ENCODE measurements at places on chromosomes 1 and 21.

DNA sequence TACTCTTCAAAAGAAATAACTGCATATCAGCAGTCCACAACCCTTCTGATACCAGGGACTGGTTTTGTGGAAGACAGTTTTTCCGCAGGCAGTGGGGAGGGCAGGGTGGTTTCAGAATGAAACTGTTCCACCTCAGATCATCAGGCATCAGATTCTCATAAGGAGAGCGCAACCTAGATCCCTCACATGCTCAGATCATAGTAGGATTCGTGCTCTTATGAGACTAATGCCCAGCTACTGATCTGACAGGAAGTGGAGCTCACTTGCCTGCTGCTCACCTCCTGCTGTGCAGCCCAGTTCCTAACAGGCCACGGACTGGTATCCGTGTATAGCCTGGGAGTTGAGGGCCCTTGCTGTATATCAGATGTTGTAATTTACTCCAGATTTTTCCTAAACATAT lies 11.5 kb downstream of the RO60 start:
- DNase-seq: no peak

DNA sequence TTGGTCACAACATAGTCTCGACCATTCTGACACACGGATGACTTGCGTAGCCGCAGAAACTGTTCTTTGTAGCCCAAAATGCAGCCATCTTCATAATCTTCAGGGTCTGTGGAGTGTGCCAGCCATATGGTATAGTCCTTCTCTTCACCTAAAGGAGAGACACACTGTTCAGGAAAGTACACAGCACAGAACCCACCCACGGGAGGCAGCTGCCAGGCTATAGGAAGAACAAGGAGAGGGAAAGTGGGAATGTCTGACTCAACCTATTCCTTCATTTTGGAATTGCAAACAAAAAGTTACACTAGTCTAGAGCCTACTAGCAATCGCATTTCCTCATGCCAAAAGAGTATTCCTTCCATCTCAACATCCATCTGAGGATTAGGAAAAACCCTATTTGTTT lies 16.2 kb upstream of the MYBPHL start:
- no peak for DNase-seq

DNA sequence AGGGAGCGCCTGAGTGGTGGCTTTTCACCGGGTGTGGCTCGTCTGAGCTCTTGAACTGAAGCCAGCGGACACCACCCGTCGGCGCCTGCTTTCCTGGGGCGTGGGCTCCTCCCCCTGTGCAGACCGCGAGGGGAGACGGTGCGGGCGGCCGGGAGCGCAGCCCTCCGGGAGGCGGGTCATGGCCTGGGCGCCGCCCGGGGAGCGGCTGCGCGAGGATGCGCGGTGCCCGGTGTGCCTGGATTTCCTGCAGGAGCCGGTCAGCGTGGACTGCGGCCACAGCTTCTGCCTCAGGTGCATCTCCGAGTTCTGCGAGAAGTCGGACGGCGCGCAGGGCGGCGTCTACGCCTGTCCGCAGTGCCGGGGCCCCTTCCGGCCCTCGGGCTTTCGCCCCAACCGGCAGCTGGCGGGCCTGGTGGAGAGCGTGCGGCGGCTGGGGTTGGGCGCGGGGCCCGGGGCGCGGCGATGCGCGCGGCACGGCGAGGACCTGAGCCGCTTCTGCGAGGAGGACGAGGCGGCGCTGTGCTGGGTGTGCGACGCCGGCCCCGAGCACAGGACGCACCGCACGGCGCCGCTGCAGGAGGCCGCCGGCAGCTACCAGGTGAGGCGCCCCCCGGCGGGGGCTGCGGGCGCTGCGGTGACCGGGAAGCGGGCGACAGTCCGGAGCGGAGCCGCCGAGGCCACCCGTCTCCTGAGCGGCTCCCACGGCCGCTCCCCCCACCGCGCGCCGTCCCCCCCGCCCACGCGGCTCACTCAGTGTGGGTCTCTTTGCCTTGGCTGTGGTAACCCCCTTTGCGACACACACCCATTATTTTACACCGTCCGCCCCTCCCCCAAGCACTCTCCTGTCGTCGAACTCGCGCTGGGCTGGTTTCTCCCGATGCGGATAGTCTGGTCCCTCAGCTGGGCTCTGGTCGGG lies at the start of gene TRIM58:
Gene TRIM58 (plus strand): TSS at position 119 of the 916 bp plus-strand sequence. CDS start 60 bp downstream, at position 179.
- DNase-seq: no peak

DNA sequence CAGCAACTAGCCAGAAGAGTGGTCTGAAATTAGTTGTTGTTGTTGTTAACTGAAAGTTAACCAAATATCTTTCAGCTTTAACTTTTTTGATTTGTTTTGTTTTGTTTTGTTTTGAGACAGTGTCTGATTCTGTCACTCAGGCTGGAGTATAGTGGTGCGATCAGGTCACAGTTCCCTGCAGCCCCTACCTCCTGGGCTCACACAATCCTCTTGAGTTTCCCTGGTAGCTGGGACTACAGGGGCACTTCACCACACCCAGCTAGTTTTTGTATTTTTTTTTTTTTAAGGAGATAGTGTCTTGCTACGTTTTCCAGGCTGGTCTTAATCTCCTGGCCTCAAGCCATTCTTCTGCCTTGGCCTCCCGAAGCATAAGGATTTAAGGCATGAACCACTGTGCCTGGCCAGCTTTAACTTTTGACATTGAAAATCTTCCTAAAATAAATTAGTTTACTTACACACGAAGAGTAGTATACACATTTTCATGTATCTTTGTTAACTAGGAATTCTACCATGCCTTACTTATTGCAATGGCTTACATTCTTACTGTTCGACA lies 45.0 kb downstream of the GNG12 start:
- DNase-seq: no peak

DNA sequence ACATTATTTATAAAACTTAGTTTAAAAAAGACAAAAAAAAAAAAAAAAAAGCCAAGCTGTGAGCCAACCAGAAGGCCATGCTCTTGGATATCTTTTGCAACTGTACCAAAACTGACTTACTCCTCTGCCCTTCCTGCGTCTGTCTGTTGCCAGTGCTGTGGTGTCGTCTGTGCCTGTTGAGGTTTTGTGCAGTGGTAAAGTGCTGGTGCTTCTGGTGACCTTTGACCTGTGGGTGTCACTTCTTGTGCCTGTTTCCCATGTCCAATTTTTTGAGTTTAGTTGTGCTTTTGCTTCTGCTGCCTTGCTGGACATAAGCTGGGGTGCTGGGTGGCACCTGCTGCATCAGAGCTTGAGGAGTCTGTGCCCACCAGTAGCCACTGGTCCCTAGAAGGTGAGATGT lies 41.4 kb downstream of the RNF187 start:
- no peak for DNase-seq

GRCh38 chr1:183313063-183313462 lies 105.1 kb downstream of the NMNAT2 start:
- DNase-seq: no peak

DNA sequence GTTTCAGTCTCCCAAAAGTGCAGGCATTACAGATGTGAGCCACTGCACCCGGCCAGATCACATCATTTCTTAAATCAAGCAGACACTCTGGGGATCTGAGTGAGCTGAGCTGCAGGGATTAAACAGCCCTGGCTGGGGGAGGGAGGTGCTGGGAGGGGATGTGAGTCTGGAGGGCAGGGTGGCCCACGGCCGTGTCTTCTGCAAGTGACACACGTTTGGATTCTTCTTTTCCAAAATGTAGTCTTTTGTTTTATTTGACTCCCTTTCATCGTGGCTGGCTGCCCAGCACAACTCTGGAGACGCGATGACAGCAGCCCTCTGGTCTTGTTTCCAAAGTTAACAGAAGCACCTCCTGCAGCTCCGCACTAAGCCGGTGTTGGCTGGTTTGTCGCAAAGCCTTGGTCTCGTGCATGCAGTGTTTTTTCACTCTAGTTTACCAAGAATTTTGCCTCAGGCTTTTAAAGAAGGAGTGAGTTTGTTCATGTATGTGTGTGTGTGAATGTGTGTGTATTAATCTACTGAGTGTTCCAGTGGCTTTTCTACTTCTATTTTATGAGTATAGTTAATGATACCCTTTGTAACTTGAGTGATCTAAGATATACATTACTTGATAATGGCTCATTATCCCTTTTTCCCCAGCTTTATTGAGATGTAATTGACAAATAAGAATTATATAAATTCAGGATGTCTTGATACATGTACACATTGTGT lies 2.8 kb upstream of the KRTAP10-5 start:
- no peak for DNase-seq

- DNase-seq: no peak
These were observed 1.3 kb downstream of the INAVA start for GRCh38 chr1:200895801-200896530.

DNA sequence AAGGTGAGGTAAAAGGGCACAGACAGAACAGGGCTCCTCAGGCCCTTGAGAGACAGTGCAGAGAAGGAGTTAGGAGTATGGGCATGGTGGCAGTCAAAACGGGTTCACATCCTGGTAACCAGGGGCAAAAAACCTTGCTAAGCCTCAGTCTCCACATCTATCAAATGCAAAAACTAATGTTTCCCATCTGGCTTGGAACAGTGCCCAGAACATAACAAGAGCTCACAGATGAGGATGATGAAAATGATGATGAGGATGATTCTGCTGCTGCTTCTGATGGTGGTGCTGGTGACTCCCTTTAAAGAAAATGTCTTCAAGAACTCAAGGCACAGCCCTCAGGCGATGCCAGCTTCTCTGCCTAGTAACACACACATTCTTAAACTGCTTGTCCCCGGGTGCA lies 24.1 kb downstream of the HHIPL2 start:
- DNase-seq: no peak

- no peak for DNase-seq
These were observed 19.1 kb downstream of the CDC42BPA start for GRCh38 chr1:227299241-227299627.

DNA sequence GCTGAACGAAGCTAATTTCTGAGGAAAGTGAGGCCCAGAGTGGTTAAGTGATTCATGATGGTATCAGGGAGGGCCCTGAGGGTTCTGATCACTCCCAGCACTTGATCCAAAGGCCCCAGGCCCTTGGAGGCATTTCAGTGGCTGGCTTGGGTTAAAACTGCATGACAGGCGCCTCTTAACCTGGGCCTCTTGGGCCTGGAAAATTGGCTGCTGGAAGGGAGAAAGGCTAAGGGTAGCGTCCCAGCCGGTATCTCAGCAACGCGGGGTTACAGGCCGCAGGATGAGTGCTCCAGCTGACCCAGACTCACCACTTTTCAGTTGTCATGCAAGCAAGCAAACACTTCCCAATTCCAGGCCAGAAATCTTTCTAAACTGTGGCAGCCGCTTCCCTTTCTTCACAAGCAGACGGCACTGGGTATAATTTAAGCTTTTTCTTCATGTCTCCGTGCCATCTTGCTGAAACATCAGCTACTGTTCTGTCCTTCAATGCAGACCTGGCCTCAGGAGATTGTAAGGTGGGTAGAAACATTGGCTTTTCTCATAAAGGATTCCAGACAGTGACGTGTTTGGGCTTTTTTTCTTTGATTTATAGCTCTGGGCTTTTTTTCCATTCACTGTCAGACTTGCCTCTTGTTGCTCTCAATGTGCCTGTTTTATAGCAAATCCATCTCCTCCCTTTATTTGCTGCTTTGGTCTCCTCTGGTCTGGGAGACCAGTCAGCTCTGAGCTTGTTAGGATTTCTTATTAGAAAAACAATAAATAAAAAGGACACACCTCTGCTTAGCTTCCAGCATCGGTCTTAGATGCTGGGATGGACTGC lies 229.1 kb downstream of the KCNJ6 start:
- no peak for DNase-seq

- DNase-seq: no peak
These were observed 86.2 kb upstream of the GNG12 start for GRCh38 chr1:67919274-67920072.

- DNase-seq: no peak
These were observed 31.3 kb upstream of the BTG2 start for GRCh38 chr1:203273869-203274602.

DNA sequence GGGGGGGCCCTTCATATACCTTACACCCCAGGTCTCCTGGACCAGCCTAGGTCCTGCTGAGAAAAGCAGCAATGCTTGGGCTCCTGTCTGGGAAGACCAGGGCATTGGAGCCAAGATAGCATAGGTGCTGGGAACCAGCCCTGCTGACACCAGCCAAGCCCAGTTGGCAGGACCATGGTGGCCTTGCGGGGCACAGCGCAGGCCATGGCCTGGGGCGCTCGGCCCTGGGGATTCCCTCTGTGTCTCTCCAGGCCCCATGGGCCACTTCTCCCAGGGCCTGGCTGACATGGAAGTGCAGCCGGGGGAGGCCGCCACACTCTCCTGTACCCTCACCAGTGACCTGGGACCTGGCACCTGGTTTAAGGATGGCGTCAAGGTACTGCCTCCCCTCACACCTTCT lies 23.3 kb downstream of the IGFN1 start:
- no peak for DNase-seq

DNA sequence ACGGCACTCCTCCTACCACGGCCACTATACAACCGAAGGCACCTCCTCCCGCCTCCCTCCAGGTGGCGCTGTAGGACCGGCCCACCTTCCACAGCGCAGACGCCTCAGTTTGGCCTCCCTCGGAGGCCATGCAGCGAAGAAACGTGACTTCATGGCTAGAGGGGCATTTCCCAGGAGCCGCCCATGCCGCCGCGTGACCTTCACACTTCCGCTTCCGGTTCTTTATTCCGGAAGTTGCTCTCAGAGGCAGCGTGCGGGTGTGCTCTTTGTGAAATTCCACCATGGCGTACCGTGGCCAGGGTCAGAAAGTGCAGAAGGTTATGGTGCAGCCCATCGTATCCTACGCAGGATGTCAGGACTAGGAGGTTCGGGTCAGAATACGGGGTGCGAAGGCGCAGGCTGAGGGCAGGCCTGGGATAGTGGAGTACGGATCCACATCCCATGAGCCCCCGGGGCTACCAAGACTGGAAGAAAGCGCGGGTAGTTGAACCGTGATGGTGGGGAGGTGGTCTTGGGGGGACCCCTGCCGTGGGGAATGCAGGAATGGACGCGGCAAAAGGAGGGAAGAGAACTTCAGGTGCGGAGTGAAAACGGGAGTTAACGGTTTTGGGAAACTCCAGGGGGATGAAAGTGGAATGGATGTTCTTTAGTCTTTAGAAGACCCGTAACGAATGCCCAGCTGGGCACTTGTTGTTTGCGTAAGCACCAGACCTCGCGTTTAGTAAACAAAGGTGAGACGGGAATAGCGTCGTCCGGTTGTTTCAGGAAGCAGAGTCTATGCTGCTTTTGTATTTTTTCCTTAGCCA lies at the start of gene SNRPE:
Gene SNRPE (plus strand): TSS at position 221 of the 806 bp plus-strand sequence. CDS start 61 bp downstream, at position 282.
- peak; percentile 92 for DNase-seq

DNA sequence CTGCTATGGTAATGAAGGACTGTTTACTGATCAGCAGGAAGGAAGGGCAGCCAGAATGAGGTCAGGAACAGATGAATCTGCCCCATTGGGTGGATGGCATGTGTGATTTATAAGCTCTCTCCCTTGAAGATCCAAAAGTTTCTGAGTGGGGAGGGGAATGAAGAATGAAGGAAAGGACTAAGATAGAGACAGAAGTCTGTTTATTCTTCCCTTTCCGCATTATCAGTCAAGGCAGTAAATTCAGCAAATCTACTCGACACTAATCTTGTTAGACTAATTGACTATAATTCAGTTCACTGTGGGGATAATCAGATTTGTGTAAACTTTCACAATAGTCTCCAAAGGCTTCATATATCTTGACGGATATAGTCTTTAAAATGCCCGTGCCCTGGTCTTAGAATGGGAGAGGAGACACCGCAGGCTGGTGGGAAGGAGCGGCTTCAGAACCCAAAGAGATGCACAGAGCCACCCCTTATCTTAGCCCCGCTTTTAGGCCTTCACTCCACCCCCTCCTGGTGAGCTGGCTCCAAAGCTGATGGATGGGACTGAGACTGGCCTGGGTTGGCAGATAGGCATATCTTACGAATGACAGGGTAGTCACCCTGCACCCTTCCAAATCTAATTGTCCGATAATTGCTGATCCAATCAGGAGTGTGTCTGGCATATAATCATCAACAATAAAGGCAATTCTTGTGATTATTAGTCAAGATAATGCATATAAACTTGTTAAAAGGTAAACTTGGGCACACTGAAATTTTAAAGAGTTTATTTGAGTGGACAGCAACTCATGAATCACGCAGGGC lies 76.0 kb upstream of the PPM1J start:
- no peak for DNase-seq

- peak; percentile 51 for DNase-seq
These were observed 12.0 kb upstream of the FCAMR start for GRCh38 chr1:206982216-206982615.

All from activated naive CD4-positive, alpha-beta T cell (primary cell).